ENCODE measurements at places on chromosomes 16 and 17. TPM values are rescaled to one million over a fixed set of nuclear protein-coding genes. Genes with fewer than 3 reads are reported as not detected.
A peak's percentile ranks its signal among the peaks of the same experiment; 100 is the strongest.

KRT25 gene
- not detected for total RNA-seq

FBXO39 gene
- not detected for total RNA-seq

CD300E gene
- total RNA-seq: 0.30 TPM

TNK1 gene
- 1.8 TPM for total RNA-seq

CCDC200 gene
- total RNA-seq: not detected

DNA sequence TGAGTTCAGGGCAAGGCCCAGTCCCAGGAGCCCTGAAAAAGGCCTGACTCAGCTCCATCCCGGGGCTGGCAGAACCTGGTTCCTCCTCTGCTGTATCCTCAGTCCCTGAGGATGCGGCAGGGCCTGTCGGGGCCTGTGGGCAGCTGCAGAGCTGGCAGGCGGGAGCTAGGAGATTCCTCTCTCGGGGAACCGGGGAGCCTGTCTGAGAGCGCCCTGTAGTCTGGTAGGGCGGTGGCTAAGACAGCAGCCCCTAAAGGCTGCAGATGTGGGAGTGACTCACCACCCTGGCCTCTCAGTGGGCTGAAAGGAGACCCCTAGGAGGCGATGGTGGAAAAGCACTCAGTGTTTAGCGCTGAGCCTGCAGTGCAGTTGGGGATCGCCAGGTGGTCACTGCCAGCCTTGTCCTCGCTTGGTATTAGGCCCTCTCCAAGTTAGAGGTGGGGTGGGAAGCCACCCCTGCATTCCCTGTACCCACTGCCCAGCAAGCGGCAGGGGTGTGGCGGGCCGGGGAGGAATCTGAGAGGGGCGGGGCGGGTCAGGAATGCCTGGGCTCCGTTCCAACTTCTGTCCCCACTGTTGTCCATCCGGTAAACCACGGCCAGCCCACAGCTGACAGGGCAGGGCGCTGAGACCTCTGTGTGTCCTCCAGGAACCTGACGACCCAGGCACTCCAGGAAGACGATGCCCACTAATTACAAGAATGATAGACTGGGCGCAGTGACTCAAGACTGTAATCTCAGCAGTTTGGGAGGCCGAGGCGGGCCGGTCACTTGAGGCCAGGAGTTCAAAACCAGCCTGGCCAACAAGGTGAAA lies 29.5 kb upstream of the CDH1 start:
- peak; percentile 38 for DNase-seq
- H3K27ac ChIP-seq: no peak overlapping the region
- no peaks in the 10 kb centered on the region for H3K4me1 ChIP-seq
- no peaks in the 10 kb centered on the region for H3K36me3 ChIP-seq
- peaks cover 37% of the 10 kb centered on the region for H3K27me3 ChIP-seq
- no peak overlapping the region for H3K4me3 ChIP-seq

DNA sequence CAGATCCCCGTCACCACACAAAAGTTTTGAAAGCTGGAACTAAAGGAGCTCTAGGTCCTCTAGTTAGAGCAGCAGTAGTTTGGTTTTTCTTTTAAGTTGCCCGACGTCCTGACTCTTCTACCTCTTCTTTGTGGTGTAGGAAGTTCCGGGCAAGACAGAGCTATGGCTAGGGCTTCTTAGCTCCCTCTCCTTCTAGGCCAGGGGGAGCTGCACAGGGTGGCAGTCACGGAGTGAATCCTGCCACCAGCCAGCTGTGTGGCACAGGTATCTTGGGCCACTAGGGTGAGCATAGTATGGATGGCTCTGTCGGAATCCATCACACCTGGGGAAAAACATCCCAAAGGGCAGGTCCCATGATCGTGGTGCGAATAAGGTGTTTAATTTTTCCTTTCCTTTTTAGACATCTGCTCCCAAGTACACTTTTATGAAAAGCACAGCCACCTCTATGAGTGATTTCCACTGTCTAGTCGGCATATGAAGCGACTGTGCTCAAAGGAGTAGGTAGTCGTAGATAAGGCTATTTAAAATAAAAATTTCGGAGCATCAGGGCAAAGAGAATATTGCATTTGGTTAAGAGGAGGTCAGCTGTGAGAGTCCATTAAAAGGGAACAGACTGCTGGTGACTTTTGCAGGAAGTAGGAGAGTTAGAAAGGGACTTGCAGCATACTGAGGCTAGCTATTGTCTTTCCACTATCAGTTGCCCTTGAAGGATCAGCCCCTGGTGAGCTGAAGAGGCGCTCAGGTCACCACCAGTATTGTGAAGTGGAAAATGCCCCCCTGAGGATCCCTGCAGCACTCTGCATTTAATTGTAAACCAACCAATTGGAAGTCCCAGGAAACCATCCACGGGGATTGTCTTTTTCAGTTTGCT lies 2.1 kb downstream of the PRKCA start:
- no peak for DNase-seq
- H3K36me3 ChIP-seq: no peaks in the 10 kb centered on the region
- H3K4me3 ChIP-seq: peak overlapping the region; percentile 87
- H3K27ac ChIP-seq: peak overlapping the region; percentile 82
- peaks cover 27% of the 10 kb centered on the region for H3K4me1 ChIP-seq
- no peaks in the 10 kb centered on the region for H3K27me3 ChIP-seq

DNA sequence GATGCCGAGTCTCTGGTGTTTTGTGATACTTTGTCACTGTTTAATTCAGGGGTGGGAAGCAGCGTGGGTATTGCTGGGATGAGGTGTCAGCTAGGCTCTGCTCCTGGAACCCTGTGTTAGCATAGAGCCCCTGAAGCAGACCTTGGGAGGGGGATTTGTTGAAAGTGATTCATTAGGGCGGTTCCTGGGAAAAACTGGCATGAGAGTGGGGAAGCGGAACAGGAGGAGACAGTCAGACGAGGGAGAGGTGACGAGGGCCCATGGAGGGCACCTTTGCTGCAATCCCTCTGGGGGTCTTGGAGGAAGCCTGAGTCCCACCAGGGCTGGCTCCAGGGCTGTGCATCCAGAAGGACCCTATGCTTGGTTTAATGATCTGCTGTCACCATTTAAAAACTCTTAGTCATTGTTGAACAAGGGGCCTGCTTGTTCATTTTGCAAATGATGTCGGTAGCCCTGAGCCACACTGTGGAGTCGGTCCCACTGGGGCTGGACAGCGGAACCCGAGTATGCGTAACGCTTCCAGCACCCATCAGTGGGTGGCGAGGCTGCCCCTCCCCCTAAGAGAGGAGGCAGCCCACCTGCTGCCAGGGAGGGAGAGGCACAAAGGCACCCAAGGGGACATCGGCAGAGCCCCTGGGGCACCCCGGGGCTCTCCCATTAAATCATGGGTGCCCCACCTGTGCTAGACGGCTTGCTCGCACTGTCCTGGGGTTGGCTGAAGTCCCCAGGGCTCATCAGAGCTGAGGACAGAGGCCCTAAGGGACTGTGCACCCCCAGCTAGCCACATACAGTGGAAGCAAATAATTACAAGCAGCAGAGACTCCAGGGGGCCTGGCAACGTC lies 35.4 kb downstream of the WFDC1 start:
- no peak overlapping the region for H3K4me3 ChIP-seq
- H3K27me3 ChIP-seq: peaks cover 14% of the 10 kb centered on the region
- H3K4me1 ChIP-seq: no peaks in the 10 kb centered on the region
- H3K36me3 ChIP-seq: no peaks in the 10 kb centered on the region
- no peak for DNase-seq

DNA sequence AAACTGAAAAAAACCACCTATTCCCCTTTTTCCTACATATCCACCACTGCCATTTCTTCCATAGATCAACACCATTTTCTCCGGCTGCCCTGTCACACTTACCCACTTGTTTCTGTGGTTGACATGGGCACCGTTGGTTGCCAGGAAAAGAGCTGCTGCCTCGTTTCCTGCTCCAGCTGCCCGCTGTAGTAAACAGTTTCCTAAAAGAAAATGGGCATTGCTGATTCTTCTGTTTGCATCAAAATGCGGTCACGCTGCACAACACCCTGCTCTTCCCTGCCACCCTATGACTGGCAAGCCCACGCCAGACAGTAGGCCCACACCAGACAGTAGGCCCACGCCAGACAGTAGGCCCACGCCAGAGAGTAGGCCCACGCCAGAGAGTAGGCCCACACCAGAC lies 46.3 kb downstream of the CYB5D2 start:
- H3K4me1 ChIP-seq: no peaks in the 10 kb centered on the region
- H3K36me3 ChIP-seq: peaks cover 75% of the 10 kb centered on the region
- H3K27me3 ChIP-seq: no peaks in the 10 kb centered on the region

- H3K36me3 ChIP-seq: no peaks in the 10 kb centered on the region
- DNase-seq: no peak
- peaks cover 4% of the 10 kb centered on the region for H3K4me1 ChIP-seq
- no peak overlapping the region for H3K27ac ChIP-seq
- H3K4me3 ChIP-seq: no peak overlapping the region
These were observed 101.9 kb downstream of the KCNJ2 start for GRCh38 chr17:70271200-70271599.

- no peak for DNase-seq
- H3K27ac ChIP-seq: no peak overlapping the region
- H3K4me3 ChIP-seq: no peak overlapping the region
- H3K36me3 ChIP-seq: no peaks in the 10 kb centered on the region
- no peaks in the 10 kb centered on the region for H3K4me1 ChIP-seq
- H3K27me3 ChIP-seq: no peaks in the 10 kb centered on the region
These were observed 178.2 kb upstream of the SOX9 start for GRCh38 chr17:71942626-71943025.

DNA sequence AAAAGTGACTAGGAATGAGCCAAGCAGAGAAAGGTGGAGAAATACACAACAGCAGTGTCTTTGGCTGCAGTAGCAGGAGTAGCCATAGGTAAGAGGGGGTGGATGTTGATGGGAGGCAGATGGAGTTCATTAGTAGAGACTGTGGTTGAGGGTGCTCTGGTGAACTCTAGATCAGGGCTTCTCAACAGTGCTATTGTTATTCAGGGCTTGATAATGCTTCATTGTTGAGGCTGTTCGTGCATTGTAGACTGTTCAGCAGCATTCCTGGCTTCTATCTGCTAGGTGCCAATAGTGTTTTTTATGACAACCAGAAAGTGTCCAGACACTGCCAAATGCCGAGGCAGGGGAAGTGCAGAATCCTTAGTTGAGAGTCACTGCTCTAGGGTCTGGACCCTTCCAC lies 3.6 kb downstream of the ALKBH5 start:
- no peaks in the 10 kb centered on the region for H3K36me3 ChIP-seq
- no peak for DNase-seq
- peaks cover 93% of the 10 kb centered on the region for H3K4me1 ChIP-seq
- H3K4me3 ChIP-seq: peak overlapping the region; percentile 94
- peak overlapping the region; percentile 100 for H3K27ac ChIP-seq
- no peaks in the 10 kb centered on the region for H3K27me3 ChIP-seq

DNA sequence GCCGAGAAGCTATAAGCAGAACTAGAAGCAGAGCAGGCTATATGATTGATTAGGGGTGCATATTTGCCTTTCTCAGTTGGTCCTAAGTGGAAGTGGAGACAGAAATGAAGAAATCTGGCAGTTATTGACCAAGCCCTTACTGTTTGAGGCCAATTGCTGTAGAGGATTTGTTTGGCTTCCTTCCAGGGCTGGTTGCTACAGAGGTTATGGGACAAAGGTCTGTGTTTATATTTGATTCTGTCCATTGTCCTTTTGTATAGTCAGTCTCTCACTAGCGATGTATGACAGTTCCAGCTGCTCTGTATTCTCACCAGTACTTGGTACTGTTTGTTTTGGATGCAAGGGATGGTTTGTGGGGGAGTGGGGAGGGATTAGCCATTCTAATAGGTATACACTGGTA lies 7.3 kb upstream of the ALOX15 start:
- no peaks in the 10 kb centered on the region for H3K36me3 ChIP-seq
- peaks cover 80% of the 10 kb centered on the region for H3K27me3 ChIP-seq
- no peak for DNase-seq
- no peak overlapping the region for H3K27ac ChIP-seq
- no peaks in the 10 kb centered on the region for H3K4me1 ChIP-seq
- no peak overlapping the region for H3K4me3 ChIP-seq

DNA sequence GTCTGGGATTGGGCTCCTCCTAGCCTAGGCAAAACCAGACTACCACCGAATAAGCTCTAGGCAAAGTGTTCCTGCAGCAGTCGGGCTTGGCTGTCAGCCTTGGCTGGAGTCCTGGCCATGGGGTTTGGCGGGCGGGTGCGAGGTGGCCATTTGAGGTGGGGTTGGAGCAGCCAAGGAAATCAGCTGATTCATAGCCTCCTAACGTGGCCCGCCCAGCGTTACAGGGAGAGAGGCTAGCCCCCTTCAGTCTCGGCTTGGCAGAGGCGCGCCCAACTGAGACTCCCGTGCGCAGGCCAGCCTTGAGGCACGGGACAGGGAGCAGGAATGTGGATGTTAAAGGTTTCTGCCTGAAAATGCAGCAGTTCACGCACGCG lies 1.9 kb downstream of the PMP22 start:
- H3K4me3 ChIP-seq: peak overlapping the region; percentile 90
- DNase-seq: peak; percentile 90
- peak overlapping the region; percentile 99 for H3K27ac ChIP-seq
- H3K27me3 ChIP-seq: no peaks in the 10 kb centered on the region

GRCh38 chr16:49494474-49494873 lies 120.9 kb downstream of the C16orf78 start:
- no peaks in the 10 kb centered on the region for H3K36me3 ChIP-seq
- H3K27ac ChIP-seq: no peak overlapping the region
- no peak overlapping the region for H3K4me3 ChIP-seq
- peaks cover 8% of the 10 kb centered on the region for H3K27me3 ChIP-seq

DNA sequence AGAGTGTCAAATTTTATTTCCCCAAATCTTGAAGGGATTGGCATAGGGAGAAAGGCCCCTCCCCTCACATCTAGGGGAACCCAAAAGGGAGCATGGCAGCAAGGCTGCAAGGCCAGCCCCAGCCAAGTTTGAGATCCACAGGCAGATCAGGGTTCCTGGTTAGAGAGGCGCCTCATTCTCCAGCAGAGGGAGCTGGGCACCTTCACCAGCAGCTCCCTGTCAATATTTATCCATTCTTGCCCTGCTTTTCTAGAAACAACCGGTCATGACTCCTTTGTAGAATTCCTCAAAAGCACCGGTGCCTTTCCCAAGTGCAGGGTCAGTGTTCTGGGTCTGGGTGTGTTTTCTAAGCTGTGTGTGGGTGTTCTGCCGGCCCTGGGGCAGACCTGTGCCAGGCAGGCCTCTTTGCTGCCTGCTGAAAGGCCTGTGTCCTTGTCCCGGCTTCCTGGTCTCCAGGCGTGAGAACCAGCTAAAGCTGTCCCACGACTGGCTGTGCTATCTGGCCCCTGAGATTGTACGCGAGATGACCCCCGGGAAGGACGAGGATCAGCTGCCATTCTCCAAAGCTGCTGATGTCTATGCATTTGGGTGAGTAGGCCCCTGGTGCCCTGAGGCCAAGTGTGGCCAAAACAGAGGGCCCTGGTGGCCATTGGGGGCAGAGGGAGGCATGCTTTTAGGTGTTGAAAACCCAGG lies 21.2 kb upstream of the LGALS9 start:
- no peak overlapping the region for H3K4me3 ChIP-seq
- no peaks in the 10 kb centered on the region for H3K27me3 ChIP-seq
- H3K27ac ChIP-seq: peak overlapping the region; percentile 28
- DNase-seq: no peak
- peaks cover 14% of the 10 kb centered on the region for H3K4me1 ChIP-seq

- no peak overlapping the region for H3K4me3 ChIP-seq
- H3K4me1 ChIP-seq: peaks cover 51% of the 10 kb centered on the region
- no peak for DNase-seq
- H3K36me3 ChIP-seq: no peaks in the 10 kb centered on the region
- H3K27me3 ChIP-seq: no peaks in the 10 kb centered on the region
- no peak overlapping the region for H3K27ac ChIP-seq
These were observed 29.0 kb downstream of the SPAG9 start for GRCh38 chr17:51091635-51092034.

GRCh38 chr16:1647856-1648255 lies 30.2 kb upstream of the JPT2 start:
- peaks cover 57% of the 10 kb centered on the region for H3K36me3 ChIP-seq
- H3K4me3 ChIP-seq: no peak overlapping the region
- peaks cover 3% of the 10 kb centered on the region for H3K4me1 ChIP-seq
- no peak overlapping the region for H3K27ac ChIP-seq

- peaks cover 11% of the 10 kb centered on the region for H3K36me3 ChIP-seq
- no peak for DNase-seq
- peaks cover 27% of the 10 kb centered on the region for H3K4me1 ChIP-seq
- H3K27me3 ChIP-seq: no peaks in the 10 kb centered on the region
- H3K4me3 ChIP-seq: no peak overlapping the region
These were observed 19.3 kb downstream of the CMTM3 start for GRCh38 chr16:66623755-66624154.

Measured in left ventricle myocardium inferior (tissue), 1 donor.